ENCODE measurements at places on chromosomes 11 and 22. TPM values are rescaled to one million over a fixed set of nuclear protein-coding genes. Genes with fewer than 3 reads are reported as not detected.

The FREY1 gene
- 0.28 TPM for total RNA-seq

The GRK3 gene
- 7.6 TPM for total RNA-seq

The GLB1L2 gene
- total RNA-seq = 5.9 TPM

The ARHGAP8 gene
- total RNA-seq = 11.8 TPM

The RAPSN gene
- 0.56 TPM for total RNA-seq

- peak; percentile 80 for DNase-seq
Measured at GRCh38 chr11:93741882-93742226, 382 bp downstream of the C11orf54 start.

DNA sequence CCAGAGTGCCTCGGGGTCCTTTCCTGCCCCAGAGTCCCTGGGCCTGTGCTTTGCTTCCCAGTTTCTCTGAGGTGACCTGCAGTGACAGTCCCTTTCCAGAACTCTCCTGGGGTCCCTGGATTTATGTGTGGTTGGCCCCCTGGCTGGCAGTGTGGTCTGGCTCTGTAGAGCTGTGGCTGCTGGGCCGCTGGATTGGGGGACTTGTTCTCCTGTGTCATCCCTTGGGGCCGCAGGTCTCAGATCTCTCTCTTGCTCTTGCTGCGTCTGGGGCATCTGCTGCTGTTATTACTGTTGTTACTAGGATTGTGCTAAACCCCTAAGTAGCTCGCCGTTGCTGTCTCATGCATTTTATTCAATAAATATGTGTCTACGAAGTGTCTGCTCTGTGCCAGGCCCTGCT is 31.9 kb downstream of the FAM83F start:
- DNase-seq = no peak

GRCh38 chr11:69640260-69640994 is 529 bp upstream of the CCND1 start:
- peak; percentile 56 for DNase-seq

DNA sequence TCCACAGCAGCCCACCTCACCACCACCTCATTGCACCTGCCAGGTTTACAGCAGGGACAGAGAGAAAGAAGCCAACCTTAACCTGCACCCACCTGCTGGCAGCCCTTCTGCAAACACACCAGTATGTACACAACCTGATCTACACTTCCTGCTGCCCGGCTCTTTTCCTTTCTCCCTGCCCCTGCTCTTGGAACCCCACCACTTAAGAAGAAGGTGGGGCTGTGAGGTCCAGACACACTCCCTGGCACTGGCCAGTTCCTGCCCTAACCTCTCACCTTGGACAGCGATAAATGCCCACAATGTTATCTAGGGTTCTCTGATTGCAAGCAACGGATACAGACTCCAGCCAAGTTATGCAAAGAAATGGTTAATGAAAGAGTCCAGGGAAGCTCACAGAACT is 10.8 kb upstream of the SLC35C1 start:
- DNase-seq = no peak

DNA sequence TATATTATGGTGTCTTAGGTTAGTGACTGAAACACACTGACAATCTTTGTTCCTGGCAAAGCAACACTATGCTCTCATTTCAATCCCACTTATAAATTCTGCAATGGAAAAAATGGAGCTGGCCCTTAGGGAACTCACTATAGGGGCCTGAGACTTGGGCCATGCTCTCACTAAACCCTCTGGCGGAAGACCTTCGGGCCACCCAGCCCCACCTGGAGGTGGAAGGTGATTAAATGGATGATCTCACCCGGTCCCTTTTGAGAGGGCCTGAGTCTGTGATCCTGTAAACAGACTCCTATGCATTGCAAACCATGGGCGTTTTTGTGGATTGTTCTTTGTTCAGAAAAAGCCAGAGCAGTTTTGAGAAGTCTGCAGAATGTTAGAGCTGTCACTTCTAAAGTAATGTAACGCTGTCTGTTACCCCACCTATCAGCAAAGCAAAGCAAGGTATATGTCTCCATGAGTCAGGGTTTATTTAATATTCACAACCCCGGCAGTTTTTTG is 17.0 kb upstream of the CDON start:
- DNase-seq = no peak

DNA sequence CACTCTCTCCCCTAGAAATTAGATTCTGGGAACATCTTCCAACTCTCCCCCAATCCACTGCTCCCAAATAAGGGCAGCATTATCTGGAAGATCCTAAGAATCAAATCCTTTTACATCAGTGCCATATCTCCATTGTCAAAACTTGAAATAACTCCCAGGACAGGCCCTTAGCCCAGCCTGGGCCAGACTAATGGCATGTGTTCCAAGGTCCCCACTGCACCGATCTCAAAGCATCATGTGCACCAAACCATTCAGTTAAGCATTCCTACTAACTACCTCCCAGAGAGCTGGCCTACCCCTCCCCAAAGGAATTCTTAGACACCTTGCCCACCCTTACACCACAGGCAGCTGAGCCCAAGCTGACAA is 44.2 kb upstream of the POU2AF1 start:
- no peak for DNase-seq

DNA sequence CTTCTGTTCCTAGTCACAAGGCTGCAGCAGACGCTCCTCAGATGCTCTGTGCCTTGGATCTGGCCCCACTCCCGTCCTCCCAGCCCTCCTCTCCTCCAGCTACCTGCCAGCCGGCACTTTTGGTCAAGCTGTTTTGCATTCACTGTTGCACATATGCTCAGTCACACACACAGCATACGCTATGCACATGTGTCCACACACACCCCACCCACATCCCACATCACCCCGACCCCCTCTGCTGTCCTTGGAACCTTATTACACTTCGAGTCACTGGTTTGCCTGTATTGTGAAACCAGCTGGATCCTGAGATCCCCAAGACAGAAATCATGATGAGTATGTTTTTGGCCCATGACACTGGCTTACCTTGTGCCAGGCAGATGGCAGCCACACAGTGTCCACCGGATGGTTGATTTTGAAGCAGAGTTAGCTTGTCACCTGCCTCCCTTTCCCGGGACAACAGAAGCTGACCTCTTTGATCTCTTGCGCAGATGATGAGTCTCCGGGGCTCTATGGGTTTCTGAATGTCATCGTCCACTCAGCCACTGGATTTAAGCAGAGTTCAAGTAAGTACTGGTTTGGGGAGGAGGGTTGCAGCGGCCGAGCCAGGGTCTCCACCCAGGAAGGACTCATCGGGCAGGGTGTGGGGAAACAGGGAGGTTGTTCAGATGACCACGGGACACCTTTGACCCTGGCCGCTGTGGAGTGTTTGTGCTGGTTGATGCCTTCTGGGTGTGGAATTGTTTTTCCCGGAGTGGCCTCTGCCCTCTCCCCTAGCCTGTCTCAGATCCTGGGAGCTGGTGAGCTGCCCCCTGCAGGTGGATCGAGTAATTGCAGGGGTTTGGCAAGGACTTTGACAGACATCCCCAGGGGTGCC is 109.8 kb downstream of the BCR start:
- peak; percentile 66 for DNase-seq

GRCh38 chr22:27438271-27438980 is 363.1 kb downstream of the MN1 start:
- peak; percentile 62 for DNase-seq

- DNase-seq = no peak
Measured at GRCh38 chr11:132205006-132205405, 834.6 kb downstream of the NTM start.

- DNase-seq = no peak
Measured at GRCh38 chr11:37038911-37039310, 440.9 kb upstream of the RAG2 start.

DNA sequence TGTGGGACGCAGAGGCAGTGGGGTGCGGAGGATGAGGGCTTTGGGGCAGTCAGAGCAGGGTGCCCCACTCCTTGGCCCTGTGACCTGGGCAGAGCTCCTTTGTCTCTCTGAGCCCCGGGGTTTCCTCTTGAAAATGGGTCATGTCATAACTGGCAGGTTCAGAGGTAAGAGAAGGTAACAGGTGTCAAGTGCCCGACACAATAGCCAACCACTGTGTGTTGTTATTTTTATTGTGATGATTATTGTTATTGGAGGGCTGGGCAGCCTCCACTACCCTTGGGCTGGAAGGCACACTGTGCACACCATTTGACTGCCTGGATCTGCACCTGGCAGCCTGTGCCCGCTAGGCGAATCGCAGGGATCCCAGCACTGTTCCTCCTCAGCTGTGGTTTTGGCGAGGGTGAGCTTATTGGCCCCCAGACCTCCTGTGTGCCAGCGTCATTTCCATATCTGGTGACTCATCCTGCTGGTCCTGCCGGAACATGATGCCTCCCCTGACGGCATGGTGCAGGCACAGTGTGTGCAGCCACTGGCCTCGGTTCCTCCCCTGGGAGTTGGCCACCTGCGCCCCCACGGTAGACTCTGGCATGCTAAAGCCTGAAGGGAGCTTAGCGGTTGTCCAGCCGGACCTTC is 15.4 kb upstream of the SOX10 start:
- no peak for DNase-seq

- DNase-seq = no peak
Measured at GRCh38 chr11:69308936-69309615, 15.1 kb downstream of the MYEOV start.

- DNase-seq = no peak
Measured at GRCh38 chr11:14029440-14029839, 66.9 kb downstream of the SPON1 start.

DNA sequence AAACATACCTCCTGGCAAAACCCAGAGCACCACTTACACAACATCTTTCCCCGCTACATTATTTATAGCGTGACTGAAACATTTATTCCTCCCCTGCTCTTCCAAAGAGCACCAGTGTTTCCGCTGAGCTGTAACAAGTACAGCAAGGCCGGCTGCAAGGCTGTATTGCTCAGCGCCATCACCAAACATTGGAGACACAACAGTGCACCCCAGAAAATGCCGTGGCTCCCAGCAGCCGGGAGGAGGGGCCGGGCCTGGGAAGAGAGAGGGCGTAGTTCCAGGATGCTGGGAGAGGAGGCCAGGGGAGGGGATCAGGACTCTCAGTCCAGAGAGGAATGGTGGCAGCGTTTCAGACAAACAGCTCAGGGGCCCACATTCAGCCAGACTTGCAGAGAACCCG is 133.2 kb downstream of the DSCAML1 start:
- no peak for DNase-seq

GRCh38 chr22:48393041-48393370 is 1434.7 kb downstream of the BRD1 start:
- DNase-seq = no peak

- no peak for DNase-seq
Measured at GRCh38 chr11:73465023-73465675, 89.0 kb downstream of the RELT start.

GRCh38 chr11:78441956-78442355 is 24.3 kb upstream of the GAB2 start:
- DNase-seq = no peak

DNA sequence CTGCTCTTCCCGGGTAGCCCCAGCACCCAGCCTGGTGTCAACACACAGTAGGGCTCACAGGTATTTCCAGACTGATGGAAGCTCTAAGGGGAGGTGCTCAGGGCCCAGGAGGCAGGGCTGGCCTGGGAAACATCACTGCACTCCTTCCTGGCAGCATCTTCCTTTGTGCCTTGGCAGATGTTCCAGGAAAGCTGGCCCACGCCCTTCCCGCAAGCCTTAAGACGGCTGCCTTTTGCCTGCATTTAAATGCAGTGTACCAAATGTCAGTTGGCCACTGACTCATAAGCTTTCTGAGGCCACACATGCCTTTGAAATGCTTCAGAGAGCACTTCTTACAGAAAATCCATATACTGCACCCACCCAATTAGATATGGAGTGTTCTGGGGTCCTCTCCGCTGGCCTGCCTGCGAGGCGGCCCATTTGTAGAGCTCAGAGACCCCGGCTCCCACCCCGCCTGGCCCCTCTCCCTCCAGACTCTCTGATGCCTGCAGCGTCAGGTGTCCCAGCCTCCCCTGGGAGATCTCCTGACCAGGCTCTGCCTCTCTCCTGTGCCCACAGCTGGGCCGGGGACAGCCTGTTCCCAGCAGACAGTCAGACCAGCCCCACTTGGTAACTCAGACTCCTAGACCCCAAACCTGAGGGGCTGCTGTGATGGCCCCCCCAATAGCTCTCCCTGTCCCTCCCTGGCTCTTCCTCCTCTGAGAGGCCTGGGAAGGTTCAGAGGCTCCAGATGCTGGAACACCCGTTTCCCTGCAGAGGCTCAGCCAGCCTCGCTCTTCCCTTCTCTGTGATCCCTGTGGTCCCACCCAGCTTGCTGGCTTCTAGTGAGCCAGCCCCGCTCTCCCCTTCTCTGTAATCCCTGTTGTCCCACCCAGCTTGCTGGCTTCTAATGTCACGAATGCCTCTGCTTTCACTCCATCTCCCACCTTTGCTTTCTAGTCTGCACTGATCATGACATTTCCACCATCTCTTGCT is 47.6 kb upstream of the THY1 start:
- no peak for DNase-seq

- DNase-seq = no peak
Measured at GRCh38 chr11:96310236-96310635, 32.8 kb downstream of the MAML2 start.

DNA sequence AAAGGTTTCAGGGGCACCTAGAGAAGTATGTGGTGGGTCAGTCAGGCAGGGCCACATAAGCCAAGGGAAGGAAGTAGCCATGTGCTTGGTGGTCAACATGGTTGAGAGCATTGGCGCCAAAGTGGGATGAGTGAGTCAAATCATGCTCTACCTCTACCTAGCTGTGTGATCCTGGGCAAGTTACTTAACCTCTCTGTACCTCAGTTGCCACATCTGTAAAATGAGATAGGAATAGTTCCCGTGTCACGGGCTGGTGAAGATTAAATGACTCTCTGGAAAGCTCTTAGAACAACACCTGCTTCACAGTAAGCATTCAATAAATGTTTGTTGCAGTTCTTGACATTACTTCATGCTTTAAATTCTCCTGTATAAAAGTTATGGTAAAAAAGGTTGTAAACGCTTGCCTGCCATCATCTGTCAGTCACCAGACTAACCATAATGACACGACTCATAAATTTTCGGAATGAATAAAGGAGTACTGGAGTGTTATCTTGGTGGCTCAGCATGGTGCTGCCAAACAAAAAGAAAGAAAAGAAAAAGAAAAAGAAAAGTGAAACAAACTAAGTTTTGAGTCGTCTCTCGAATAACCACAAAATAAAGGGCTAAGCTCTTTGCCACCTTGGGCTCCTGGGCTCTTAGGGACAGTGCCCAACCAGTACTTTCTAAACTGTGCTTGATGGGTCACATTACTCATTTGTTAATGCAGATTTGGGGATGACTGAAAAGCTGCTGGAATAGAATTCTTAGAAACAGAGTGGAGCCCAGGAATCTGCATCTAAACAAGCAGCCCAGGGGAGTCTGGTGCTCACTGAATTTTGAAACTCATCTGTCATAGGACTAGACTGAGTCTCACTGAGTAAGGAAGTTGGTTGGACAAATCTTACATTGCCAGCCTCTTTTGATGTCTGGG is 107.6 kb downstream of the LDLRAD3 start:
- DNase-seq = no peak

GRCh38 chr11:117520201-117520600 is 192.5 kb downstream of the CEP164 start:
- no peak for DNase-seq

DNA sequence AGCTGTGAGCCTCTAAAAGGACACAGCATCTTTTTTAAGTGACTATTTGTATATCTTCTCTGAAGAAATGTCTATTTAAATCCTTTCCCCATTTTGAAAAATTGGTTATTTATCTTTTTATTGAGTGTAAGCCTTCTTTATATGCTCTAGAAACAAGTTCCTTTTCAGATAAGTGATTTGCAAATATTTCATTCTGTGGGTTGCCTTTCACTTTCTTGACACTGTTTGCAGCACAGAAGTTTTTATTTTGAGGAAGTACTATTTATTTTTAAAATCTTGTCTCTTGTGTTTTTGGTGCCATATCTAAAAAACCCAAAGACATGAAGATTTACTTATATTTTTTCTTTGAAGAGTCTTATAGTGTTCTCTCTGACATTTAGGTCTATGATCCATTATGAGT is 40.1 kb upstream of the LYVE1 start:
- no peak for DNase-seq

Measured in pancreas (tissue), 10 donors.